Astrocyte (in vitro differentiated cells and primary cell): ENCODE measurements at places on chromosomes 7 and 10. TPM values are rescaled to one million over a fixed set of nuclear protein-coding genes. Genes with fewer than 3 reads are reported as not detected.

The JCAD gene
- total RNA-seq: 27.3 and 29.0 TPM in 2 replicates

The ACHE gene
- 12.1 and 18.9 TPM in 2 replicates for total RNA-seq

The IKZF1 gene
- 0.60 and 0.86 TPM in 2 replicates for total RNA-seq

The CLEC2L gene
- total RNA-seq: not detected in 2 replicates

The MORN4 gene
- 15.8 and 16.2 TPM in 2 replicates for total RNA-seq

The STK31 gene
- total RNA-seq: 0.20 and 0.31 TPM in 2 replicates

The MRC1 gene
- total RNA-seq: 0.05 and 0.07 TPM in 2 replicates

The CYP2E1 gene
- 2.2 TPM in 2 replicates for total RNA-seq

The EEF1AKMT2 gene
- total RNA-seq: 19.1 and 19.5 TPM in 2 replicates

The GFRA1 gene
- total RNA-seq: 12.7 and 24.2 TPM in 2 replicates

The AKAP9 gene
- 51.6 and 55.6 TPM in 2 replicates for total RNA-seq

The PNLIPRP3 gene
- not detected in 2 replicates for total RNA-seq

The FAM13C gene
- total RNA-seq: 8.7 and 9.3 TPM in 2 replicates

The SEMA3D gene
- 9.1 and 17.7 TPM in 2 replicates for total RNA-seq

The ZDHHC16 gene
- 51.1 and 53.5 TPM in 2 replicates for total RNA-seq

The GLCCI1 gene
- 15.3 and 24.2 TPM in 2 replicates for total RNA-seq

The DNAJC12 gene
- total RNA-seq: 1.7 and 2.1 TPM in 2 replicates

The DNA2 gene
- total RNA-seq: 4.8 and 5.8 TPM in 2 replicates

The MMP21 gene
- not detected in 2 replicates for total RNA-seq

The UTF1 gene
- total RNA-seq: 0.18 TPM in 1 of 2 replicates, not detected in the other

The NPC1L1 gene
- total RNA-seq: 0.05 and 0.07 TPM in 2 replicates

The PAPOLB gene
- total RNA-seq: not detected in 2 replicates

The CYP3A7 gene
- total RNA-seq: not detected in 2 replicates

The ZNRF2 gene
- 9.2 and 9.9 TPM in 2 replicates for total RNA-seq

The HOXA6 gene
- total RNA-seq: not detected in 2 replicates

The GHITM gene
- total RNA-seq: 128 and 143 TPM in 2 replicates

The VAX1 gene
- 0.34 and 0.62 TPM in 2 replicates for total RNA-seq

The SOSTDC1 gene
- 0.14 and 0.23 TPM in 2 replicates for total RNA-seq

The PDLIM1 gene
- 316 and 320 TPM in 2 replicates for total RNA-seq

The VWC2 gene
- total RNA-seq: 0.02 TPM in 1 of 2 replicates, not detected in the other

The CRHR2 gene
- total RNA-seq: not detected in 2 replicates

The RBP3 gene
- total RNA-seq: not detected in 2 replicates

The AKR1B15 gene
- total RNA-seq: not detected in 2 replicates

The IGFBP3 gene
- 1,092 and 1,283 TPM in 2 replicates for total RNA-seq

The TMEM196 gene
- total RNA-seq: not detected in 2 replicates

The SPDYE6 gene
- not detected in 2 replicates for total RNA-seq

The UCN3 gene
- not detected in 2 replicates for total RNA-seq

The CCZ1B gene
- total RNA-seq: 54.4 and 61.2 TPM in 2 replicates

The MYPN gene
- total RNA-seq: 0.11 and 0.14 TPM in 2 replicates

The CPED1 gene
- total RNA-seq: 6.0 and 6.1 TPM in 2 replicates

The PNLIP gene
- not detected in 2 replicates for total RNA-seq

The IQUB gene
- total RNA-seq: 0.50 and 0.59 TPM in 2 replicates

The STRIP2 gene
- total RNA-seq: 0.94 and 1.3 TPM in 2 replicates

The HOXA4 gene
- not detected in 2 replicates for total RNA-seq

The ANKRD7 gene
- total RNA-seq: 0.41 and 0.82 TPM in 2 replicates

The RNF133 gene
- total RNA-seq: 0.30 and 0.41 TPM in 2 replicates

The PDE6C gene
- not detected in 2 replicates for total RNA-seq

The FAM25A gene
- not detected in 2 replicates for total RNA-seq

The PDGFA gene
- total RNA-seq: 47.1 and 52.9 TPM in 2 replicates

The NDUFB8 gene
- 155 TPM in 2 replicates for total RNA-seq

The STEAP2 gene
- 2.3 and 3.4 TPM in 2 replicates for total RNA-seq

The OR2A5 gene
- total RNA-seq: not detected in 2 replicates

The SORBS1 gene
- total RNA-seq: 5.1 and 6.0 TPM in 2 replicates
